ENCODE measurements at places on chromosomes 12 and 14.

- no peak for DNase-seq
Measured at GRCh38 chr12:27865421-27865820, 85.4 kb upstream of the MANSC4 start.

DNA sequence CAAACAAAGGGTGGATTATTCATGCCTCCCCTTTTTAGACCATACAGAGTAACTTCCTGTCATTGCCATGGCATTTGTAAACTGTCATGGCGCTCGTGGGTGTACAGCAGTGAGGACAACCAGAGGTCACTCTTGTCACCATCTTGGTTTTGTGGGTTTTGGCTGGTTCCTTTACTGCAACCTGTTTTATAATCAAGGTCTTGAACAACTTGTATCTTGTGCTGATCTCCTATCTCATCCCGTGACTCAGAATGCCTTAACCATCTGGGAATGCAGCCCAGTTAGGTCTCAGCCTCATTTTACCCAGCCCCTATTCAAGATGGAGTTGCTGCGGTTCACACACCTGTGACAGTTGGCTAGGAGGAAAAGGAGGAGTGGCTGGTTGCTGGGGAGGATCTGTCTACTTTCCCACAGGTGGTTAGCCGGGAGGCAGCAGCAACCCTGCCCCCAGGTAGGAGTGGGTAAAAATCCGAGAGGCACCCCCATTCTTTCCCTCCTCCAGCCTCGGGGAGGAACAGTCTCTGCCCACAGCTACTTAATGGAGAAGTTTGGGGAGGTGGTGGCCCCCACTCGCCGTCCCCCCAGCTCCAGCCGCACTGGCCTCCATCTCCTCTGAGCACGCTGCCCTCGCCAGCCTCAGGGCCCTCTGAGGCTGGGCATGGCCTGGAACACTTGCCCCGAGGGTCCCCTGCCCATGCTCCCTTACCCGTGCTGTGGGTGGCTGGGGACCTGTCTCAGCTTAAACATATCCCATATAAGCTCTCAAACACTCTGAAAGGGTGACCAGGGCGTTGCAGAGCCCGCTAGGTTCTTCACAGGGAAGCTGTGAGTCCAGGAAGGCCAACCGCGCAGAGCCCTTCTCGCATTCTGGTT lies 41.7 kb downstream of the SMIM41 start:
- no peak for DNase-seq

DNA sequence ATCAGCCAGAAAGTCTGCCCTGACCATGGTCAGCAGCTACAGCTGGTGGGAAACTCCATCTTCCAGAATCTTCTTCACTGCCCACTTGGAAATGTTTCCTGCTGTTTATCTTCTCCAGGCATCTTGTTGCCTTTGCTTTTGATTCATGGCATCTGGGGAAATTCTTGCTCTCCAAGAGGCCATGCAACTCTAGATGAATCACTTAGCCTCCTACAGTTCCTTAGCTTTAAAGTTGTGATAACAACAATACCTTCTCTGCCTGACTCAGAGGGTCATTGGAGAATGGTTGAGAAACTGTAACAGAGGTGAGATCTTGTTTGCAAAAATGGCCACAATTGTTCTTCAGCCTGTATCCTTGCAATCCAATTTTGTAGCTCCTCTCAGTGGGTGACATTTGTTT lies 121.0 kb upstream of the VRK1 start:
- DNase-seq, result no peak

DNA sequence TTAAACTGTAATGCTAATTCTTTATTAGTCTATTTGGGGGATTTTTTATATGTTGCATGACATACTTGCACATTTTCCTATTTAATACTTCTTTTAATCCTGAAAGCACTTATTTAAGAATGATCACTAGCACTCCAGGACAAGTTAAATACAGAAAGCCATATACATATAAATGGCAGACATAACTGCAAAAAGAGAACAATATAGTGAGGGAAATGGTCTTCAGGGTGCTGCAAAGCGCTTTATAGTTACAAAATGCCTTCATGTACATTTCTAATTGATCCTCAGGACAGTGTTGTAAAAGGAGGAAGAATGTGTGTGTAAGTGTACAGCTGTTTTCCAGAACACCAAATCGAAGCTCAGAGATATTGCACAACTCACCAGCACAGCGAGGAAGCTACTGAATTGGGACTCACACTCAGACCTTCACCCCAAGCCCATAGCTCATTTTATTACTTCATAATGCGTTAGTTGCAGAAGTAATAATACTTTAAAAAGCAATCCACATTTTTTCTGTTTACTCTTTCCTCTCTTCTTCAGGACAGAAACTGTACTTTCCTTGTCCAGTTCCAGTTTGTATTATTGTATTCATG lies 428.2 kb downstream of the RAD51B start:
- DNase-seq, result no peak

GRCh38 chr12:57479043-57479375 lies 657 bp downstream of the ARHGAP9 start:
- no peak for DNase-seq

DNA sequence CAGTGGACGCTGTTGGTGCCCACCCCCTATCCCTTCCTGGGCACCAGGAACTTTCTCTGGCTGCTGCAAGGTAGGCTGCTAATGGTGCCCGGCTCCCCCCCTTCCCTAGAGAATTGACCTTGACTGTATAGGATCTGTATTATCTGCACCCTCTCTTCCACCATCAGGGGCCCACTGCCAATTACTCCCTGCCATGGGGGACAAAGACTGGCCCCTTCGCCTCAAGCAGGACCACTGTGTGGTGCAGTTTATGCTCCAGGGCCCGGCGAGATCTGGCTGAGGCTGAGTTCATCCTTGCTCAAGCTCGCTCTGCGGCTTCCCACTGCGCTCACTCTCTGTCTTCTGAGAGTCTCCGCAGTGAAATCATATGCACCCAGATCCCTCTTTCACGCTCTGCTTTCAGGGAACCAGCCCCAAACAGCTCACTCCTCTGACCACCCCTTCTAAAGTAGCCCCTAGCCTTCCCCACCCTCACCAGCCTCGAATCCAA lies 95.2 kb downstream of the LGMN start:
- DNase-seq, result no peak

GRCh38 chr12:44584625-44585024 lies 291.5 kb downstream of the NELL2 start:
- no peak for DNase-seq

GRCh38 chr12:106428384-106428783 lies 70.8 kb downstream of the POLR3B start:
- DNase-seq, result no peak

DNA sequence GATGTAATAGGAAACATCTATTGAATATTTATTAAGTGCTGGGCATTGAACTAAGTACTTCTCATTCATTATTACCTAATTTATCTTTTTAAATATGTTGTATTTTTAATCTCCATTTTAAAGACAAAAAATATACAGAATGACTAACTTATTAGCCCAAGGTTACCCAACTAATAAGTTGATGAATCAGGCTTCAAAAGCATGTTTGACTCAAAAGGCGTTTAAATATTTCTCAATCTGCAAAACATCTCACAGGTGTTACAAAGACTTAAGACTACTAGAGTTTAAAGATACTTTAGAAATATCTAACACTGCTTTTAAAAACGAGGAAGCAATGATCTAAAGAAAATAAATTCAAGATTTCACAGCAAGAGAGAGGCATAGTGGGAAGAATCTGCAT lies 457.4 kb upstream of the DCN start:
- no peak for DNase-seq

GRCh38 chr12:90915353-90915752 lies 39.6 kb downstream of the CCER1 start:
- DNase-seq, result no peak

- no peak for DNase-seq
Measured at GRCh38 chr12:115870510-115870909, 407.0 kb downstream of the MED13L start.

DNA sequence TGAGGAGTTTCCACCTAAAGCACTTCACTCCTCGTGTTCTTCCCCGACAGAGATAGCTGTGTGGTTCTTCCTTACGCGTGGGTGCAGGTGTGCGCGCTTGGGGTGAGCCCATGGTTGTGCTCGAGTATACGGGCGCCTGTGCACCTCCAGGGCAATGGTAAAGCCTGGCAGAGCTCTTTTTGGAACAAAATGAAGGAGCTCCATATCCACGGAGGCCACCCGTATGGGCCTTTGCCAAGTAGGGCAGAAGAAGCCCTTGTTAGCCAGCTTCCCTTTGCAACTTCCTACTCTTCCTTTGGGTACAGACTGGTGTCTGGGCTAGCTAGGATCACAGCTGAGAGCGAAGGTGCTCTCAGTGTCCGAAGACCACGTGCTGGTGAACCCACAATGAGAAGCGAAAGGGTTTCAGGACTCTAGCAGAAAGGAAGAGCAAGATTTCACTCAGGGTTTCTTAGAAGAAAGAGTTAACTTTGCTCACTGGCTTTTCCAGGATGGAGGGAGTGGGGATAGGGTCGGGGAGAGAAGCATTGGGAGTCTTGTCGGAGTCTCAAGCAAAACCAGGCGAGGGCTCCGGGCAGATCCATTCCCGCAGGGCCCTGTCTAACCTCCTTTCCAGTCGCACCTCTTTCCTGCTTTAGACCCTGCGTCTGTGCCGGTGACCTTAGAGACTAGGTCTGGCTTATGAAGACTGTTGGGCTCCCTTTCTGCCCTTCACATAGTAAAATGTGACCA lies 960 bp upstream of the LRFN5 start:
- DNase-seq, result no peak

DNA sequence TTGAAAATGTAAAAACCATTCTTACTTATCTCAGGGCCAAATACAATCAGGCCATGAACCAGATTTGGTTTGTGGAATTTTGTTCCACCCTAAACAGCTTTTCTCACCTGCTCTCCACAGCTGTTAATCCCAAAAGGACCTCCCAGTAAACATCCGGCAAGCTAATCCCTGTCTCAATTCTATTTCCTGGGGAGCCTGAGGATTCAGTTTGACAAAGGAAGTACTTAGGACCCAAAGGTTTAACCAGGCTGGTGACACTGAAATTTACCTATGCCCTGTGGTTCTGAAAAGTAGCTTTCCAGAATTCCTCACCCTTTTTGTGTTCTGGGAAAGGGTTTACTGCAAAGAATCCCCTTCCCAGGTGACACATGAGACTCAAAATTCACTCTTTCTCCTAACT lies 15.0 kb downstream of the CAPZA3 start:
- no peak for DNase-seq

GRCh38 chr12:15220451-15220850 lies 766 bp downstream of the RERG start:
- no peak for DNase-seq

DNA sequence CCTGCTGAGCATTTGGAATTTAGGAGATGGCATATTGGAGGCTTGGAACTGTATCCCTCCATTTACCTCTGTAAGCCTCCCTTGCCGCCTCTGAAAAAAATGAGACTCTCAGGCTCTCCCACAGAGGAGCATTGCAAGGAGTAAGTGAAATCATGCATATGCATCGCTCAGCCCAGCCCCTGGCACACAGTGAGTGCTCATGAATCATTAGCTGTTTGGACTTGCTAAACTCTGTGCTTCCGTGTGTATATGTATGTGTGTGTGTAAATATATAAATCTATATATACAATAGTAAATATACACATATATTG lies 17.1 kb upstream of the TBX3 start:
- no peak for DNase-seq

DNA sequence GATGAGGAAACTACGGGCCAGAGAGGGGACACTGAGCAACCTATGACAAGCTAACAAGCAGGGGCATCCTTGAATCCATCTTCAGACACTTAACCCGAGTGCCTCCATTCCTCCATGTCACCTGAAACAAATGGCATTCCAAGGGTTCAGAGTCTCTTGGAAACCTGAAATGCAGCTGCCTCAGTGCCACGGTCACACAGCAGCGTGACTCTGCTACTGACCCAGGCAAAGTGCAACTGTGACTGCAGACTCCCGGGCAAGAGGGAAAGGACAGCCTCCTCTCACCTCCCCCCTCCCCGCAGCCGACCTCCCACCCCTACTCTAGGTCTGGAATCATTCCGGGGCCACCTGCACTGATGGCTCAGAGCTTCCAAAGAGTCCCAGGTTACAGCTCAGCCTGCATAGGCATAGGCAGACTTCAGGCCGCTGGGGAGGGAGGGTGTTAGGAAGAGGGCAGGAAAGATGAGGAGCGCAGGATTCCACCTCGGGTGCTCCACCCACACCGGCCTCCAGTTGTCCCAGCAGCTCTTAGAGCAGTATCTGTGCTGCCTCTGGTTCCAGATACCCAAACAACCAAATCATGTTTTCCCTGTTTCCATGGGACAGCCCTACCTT lies 53.2 kb downstream of the KCNK10 start:
- no peak for DNase-seq

GRCh38 chr14:53955671-53956426 lies 776 bp downstream of the BMP4 start:
- DNase-seq, result no peak

GRCh38 chr12:10160617-10161385 lies 11.1 kb downstream of the OLR1 start:
- DNase-seq, result no peak

DNA sequence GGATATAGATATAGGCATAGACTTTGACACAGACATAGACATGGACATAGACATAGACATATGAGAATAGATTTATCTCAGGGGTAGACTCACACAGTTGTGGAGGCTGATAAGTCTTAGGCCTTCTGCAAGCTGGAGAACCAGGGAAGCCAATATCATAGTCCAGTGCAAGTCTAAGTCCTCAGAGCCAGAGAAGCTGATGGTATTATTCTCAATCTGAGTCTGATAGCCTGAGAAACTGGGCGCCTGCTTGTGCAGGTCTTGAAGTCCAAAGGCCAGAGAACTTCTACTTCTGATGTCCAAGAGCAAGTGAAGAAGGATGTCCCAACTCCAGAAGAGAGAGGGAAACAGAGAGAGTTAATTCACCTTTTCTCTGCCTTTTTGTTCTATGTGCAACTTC lies 476.5 kb downstream of the SLC6A15 start:
- no peak for DNase-seq

DNA sequence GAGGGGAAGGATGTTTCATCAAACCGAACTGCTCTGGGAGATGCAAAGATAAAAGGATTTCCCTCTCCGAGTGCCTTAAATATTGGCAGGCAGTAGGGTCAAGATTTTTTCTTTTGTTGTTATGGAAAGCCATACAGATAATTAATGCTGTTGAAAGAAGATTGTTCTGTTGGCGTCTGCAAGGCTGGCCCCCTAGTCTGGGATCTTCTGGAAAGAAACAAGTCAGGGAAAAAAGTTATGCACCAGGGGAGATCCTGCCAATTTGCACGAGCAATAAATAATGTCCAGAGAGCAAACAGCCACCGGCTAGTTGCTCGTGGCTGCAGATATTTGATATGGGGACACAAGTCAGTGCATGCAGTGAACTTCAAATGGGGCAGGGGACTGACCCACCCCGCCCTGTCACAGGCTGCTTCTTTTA lies 202.1 kb upstream of the MYL2 start:
- no peak for DNase-seq

DNA sequence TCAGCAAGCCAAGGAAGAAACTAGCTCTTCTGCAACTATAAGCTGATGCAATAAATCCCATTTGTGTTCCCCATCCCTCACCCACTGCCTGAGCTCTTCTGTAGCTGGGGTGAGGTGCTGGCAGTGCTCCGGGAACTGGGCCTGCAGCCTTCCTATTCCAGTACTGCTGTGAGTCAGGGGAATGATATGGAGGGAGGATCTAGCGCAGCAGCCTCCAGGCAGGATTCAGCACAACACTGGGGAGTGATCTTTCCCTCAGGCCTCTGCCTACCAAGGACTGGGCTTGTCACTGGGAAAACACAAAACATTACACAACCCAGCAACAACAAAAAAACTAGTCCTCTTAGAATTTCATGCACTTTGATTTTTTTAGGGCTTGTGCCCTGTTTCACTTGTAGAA lies 58.7 kb downstream of the ST8SIA1 start:
- DNase-seq, result no peak

GRCh38 chr14:32576088-32576795 lies 247.1 kb downstream of the AKAP6 start:
- DNase-seq, result peak; percentile 2

All from stimulated activated CD8-positive, alpha-beta memory T cell treated with anti-CD3 and anti-CD28 coated beads, Interleukin-15, amount 100 ng/mL, for 1 hour (primary cell).